K562 (cell line): ENCODE measurements at places on chromosomes 5 and 9. TPM values are rescaled to one million over a fixed set of nuclear protein-coding genes. Genes with fewer than 3 reads are reported as not detected.

FYB1 gene
- 17.4 and 22.5 TPM in 2 replicates for total RNA-seq

NMUR2 gene
- total RNA-seq: not detected in 2 replicates

COL23A1 gene
- total RNA-seq: 0.09 TPM in 1 of 2 replicates, not detected in the other

CDKN2B-AS1 gene
- 0.09 TPM in 1 of 2 replicates, not detected in the other for total RNA-seq

DNA sequence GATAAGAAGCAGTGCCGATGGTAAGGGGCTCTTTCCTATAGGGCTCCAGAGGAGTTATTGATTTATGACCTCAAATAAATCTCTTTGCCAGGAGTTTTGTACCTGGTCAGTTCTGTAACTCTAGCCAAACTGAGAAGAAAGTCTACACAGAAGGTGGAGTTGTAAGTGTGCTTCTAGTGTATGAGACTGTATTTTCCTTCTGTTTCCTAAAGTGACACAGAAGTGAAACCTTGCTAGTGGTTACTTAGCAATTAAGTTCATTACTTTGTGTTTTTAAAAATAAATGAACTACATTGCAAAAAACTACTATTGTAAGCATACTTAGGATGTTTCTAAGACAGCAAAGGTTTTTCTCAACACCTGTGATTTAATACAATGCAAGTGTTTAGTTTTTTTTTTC lies 48.7 kb upstream of the ACTBL2 start:
- no peak for DNase-seq

DNA sequence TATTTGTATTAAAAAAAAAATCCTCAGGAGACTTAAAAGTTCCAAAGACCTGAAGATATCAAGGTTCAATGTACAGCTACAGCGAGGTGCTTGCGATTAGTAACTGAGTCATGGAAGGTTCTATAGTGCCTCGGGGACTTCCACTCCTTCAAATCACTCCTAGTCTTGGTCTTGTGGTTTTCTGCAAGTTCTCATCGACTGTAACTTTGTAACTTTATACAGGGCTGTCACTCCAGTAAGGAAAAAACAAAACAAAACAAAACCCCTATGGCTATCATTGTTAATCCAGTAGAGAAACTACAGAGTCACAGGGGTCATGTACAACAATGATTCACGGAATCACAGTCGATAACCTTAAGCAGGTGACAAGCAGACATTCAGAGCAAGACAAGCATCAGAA lies 39.8 kb upstream of the SELENOP start:
- DNase-seq: no peak

DNA sequence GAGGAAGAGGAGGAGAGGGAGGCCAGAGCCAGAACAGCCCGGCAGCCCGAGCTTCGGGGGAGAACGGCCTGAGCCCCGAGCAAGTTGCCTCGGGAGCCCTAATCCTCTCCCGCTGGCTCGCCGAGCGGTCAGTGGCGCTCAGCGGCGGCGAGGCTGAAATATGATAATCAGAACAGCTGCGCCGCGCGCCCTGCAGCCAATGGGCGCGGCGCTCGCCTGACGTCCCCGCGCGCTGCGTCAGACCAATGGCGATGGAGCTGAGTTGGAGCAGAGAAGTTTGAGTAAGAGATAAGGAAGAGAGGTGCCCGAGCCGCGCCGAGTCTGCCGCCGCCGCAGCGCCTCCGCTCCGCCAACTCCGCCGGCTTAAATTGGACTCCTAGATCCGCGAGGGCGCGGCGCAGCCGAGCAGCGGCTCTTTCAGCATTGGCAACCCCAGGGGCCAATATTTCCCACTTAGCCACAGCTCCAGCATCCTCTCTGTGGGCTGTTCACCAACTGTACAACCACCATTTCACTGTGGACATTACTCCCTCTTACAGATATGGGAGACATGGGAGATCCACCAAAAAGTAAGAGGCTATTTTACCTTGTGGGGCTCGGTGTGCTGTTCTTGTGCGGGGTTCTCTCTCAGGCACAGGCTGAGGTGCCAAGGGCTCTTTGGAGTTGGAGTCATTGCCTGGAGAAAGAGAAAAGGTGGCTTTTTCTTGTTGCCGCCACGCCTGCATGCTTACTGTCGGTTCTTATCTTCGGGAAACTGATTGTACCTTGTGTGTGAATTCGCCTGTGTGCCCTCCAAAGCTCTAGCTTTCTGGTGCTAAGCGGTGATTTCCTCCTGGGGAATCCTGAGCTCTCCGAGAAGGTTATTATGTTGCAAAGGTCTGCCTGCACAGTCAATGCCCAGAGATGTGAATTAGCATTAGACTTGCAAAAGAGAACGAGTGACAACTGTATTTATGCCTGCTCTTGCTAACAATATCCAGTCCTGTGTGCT lies at the start of gene ISL1:
TSS of gene ISL1 (plus strand) at position 318 of the 991 bp plus-strand sequence. CDS start at position 542, 224 bp downstream.
- peak; percentile 26 for DNase-seq

- peak; percentile 42 for DNase-seq
Measured at GRCh38 chr9:133058550-133059320, 3.0 kb upstream of the CEL start.

DNA sequence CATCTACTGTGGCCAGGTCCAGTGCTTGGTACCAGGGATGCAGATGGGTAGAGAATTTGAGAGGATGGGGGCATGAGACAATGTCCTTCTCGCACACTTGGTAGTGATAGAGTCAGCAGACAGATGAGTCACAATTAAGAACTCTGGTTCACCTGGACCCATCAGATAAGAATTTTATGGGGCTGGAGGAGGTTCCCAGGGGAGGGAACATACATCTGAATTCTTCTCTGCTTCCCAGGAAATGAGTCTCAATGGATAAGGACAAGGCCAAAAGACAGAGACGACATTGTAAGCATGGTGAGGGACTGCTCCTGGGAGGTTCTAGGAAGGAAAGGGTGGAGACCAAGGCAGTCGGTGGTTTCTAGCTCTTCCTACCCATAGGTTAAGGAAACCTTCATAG lies 5.3 kb downstream of the SLC4A9 start:
- peak; percentile 37 for DNase-seq

DNA sequence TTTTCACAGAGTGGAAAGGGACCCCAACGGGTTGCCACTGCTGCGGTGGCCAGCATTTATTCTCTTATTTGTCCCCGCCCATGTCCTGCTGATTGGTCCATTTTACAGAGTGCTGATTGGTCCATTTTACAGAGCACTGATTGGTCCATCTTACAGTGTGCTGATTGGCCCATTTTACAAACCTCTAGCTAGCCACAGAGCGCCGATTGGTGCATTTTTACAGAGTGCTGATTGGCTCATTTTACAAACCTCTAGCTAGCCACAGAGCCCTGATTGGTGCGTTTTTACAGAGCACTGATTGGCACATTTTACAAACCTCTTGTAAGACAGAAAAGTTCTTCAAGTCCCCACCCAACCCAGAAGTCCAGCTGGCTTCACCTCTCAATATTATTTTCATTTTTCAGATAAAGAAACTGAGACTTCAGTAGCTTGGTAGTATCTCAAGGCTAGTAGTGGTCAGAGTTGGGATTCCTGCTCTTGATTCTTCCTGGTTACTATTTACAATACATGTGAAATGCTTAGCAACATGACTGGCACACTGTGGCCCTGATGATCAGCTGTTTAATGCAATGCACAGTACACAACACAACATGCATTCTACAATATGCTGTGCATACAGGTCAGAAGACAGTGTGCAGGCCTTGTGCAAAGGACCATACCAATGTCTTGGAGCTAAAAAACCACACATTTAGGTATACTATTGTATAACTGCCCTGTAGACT lies 63.6 kb upstream of the BOD1 start:
- no peak for DNase-seq

GRCh38 chr9:69317894-69318293 lies 7.1 kb upstream of the ENTREP1 start:
- DNase-seq: no peak

DNA sequence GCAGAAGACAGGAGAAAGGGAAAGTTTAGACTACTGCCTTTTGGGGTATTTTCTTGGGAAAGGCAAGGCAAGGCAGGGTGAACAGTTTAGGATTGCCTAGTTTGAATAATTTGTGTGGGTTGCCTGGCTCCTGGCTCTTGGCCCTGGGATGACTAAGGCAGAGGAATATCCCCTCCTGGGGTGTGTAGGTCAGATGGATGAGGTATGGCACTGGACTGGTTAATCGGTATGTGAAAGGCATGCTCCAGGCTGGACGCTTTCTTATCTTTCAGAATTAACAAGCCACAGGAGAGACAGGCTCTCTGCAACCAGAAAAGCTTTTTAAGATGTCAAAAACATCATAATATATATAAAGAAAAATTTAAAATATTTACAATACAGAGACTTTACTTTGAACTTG lies 58.6 kb downstream of the STARD4 start:
- no peak for DNase-seq

DNA sequence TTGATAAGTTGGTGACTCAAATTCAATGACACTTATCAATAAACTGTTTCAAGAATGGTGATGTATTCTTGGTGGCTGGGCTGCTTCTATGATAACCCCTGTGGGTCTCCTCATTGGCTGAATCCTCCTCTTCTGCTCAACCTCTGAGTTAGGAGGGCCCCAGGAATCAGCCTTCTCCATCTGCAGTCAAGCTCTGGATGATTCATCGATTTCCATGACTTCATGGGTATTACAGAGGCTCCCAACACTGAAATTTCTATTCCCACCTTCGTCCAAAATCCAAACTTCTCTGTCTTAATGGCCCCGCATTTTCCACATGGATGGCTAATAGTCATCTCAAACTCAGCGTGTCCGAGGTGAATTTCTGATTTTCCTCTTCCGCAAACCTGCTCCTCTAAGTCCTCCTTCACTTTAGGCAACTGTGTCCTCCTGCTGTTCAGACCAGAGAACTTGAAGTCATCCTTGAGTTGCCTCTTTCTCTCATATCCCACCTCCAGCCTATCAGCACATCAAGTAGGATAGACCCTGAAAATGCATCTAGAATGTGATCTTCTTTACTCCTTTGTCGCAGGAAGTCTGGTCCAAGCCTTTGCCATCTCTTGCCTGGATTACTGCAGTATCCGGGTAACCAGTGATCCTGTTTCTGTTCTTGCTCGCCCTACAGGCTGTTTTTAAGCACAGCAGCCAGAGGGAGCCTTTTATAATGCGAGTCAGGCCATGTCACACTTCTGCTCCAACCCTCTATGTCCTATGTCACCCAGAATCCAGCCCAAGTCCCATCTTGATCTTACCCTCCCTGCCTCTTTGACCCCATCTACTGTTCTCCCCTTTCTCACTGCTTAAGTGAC lies 41.4 kb upstream of the IL7R start:
- DNase-seq: peak; percentile 56

- DNase-seq: no peak
Measured at GRCh38 chr5:103464835-103465484, 97.6 kb downstream of the NUDT12 start.

- no peak for DNase-seq
Measured at GRCh38 chr5:116303810-116304209, 219.0 kb downstream of the COMMD10 start.

- no peak for DNase-seq
Measured at GRCh38 chr5:55234121-55234700, 803 bp upstream of the CCNO start.

- no peak for DNase-seq
Measured at GRCh38 chr9:71037521-71037920, 83.9 kb downstream of the TRPM3 start.

GRCh38 chr5:154238776-154239481 lies 48.4 kb downstream of the GALNT10 start:
- no peak for DNase-seq

- no peak for DNase-seq
Measured at GRCh38 chr9:93164085-93164484, 19.9 kb upstream of the WNK2 start.

DNA sequence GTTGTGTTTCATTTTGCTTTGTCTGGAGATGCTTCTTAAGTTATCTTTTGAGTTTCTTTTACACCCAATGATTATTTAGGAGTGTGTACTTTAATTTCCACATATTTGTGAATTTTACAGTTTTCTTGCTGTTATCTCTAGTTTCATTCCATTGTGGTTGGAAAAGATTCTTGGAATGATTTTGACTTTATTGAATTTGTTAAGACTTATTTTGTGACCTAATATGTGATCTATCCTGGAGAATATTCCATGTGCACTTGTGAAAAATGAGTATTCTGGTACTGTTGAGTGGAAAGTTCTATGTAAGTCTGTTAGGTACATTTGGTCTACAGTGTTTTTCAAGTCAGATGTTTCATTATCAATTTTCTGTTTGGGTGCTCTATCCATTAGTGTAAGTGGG lies 24.4 kb upstream of the GRAMD2B start:
- DNase-seq: no peak

- DNase-seq: no peak
Measured at GRCh38 chr9:19807182-19807892, 18.5 kb upstream of the SLC24A2 start.

DNA sequence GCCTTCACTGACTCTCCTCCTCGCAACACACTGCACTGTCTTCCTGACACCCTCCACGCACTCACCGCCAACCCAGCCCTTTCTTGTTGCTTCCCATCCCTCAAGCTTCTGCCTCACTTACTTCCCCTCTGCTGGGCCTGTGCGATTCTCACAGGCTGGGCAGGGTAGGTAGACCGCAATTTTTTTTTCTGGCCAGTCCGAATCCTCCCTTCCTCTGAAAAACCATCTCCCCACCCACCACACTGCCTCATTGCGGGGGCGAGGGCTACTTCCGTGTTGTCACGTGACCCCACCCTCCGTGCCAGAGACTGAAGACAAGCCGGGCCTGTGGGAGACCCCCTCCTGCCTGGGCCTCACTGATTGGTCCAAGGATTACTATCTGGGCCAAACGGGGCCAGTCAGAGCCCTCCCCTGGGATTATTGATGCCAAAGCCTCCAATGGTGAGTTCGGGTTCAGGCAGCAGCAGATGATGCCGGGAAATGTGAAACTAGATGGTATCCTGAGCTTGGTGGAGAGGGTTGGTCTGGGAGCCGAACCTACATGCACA lies 73.1 kb downstream of the STK10 start:
- DNase-seq: no peak
